ENCODE measurements at places on chromosomes 1 and 21.

- no peak for DNase-seq
These were observed 16.4 kb downstream of the HEYL start for GRCh38 chr1:39623053-39623452.

- no peak for DNase-seq
These were observed 31.4 kb downstream of the SZRD1 start for GRCh38 chr1:16398371-16398953.

GRCh38 chr1:157490467-157491165 is 61.7 kb downstream of the FCRL5 start:
- peak; percentile 62 for DNase-seq

- peak; percentile 69 for DNase-seq
These were observed 13.0 kb upstream of the KCNC4 start for GRCh38 chr1:110196917-110197765.

DNA sequence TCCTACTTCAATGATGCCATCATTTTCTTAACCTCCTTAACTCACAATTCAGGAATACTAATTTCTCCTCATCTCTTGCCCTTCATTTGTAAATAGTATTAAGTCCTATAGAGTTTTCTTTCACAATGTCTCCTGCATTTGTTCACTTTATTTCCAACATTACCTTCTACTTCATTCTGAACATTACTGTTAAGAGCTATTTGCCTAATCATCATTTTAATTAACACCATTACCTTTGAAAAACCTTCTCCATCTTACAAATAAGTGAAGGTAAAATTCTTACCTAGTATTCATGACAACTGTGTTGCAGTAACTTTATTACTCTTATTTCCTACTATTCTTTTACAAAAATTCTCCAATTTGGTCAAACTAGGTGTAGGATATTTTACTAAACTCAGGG is 137.7 kb downstream of the COQ8A start:
- no peak for DNase-seq

- DNase-seq = no peak
These were observed 27.0 kb downstream of the C2CD2 start for GRCh38 chr21:41926807-41927171.

DNA sequence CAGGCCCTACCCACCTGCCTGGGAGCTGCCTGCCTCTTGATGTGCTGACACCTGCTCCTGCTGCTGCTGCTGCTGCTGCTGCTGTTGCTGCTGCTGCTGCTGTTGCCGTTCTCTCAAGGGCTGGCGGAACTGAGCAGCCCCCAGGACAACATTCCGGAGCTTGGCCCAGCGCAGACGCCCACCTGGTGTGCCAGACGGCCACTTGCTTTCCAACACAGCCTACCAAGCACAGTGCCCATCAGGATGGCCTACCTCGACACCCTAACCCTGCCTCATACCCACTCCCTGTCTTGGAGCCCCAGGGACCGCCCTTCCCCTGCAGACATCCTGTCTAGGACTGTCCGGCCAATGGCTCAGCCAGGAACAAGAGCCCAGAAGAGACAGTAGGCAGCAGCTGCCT is 11.8 kb downstream of the DENND4B start:
- no peak for DNase-seq

DNA sequence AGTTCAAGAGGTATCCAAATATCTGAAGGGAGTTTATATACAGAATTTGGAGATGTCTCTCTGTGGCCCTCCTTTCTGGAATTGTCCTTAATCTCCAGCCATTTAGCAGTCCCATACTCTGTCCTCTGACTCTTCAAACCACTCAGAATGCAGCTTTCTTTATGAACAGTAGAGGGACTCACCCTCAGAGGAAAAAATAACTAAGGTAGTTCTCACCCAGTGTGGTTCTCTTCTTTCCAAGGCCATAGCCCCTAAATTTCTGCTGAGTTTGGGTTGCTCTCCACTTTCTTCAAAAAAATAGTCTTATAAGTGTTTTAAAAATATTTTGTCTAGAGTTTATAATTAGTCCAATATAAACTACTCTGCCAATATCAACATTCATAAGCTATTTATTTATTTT is 369.7 kb downstream of the MATN1 start:
- no peak for DNase-seq

DNA sequence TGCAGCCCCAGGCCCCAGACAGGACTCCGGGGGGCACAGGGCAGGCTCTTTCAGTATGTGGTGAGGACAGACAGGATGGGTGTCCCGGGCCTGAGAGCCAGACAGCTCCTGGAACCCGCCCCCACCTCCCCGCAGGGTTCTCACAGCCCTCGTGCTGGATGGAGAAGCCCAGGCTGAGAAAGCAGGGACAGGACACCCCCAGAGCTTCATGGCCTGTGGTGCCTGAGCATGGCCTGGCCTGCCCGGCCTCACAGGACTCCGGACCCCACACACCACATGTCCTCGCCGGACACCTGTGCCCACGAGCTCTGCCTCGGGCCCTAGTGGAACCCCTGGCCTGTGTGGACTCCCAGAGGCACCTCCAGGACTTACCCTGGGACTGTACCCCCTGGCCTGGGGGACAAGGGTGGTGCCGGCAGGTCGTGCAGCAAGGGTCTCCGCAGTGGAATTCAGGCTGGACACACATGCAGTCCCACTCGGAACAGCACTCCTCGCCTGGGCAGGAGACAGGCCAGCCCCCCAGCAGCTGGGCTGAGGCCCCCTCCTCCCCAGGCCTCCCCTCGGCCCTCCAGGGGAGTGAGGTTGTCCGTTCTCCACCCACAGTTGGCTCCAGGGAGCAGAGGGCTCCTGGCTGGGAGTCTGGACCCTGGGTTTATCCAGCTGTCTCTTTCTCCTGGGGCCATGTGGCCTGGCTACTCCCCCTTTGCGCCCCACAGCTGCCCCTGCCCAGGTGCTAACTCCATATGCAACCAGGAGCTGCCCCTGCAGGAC is 1.2 kb downstream of the TNFRSF18 start:
- no peak for DNase-seq

GRCh38 chr1:165898837-165899236 is 71.4 kb downstream of the UCK2 start:
- no peak for DNase-seq

DNA sequence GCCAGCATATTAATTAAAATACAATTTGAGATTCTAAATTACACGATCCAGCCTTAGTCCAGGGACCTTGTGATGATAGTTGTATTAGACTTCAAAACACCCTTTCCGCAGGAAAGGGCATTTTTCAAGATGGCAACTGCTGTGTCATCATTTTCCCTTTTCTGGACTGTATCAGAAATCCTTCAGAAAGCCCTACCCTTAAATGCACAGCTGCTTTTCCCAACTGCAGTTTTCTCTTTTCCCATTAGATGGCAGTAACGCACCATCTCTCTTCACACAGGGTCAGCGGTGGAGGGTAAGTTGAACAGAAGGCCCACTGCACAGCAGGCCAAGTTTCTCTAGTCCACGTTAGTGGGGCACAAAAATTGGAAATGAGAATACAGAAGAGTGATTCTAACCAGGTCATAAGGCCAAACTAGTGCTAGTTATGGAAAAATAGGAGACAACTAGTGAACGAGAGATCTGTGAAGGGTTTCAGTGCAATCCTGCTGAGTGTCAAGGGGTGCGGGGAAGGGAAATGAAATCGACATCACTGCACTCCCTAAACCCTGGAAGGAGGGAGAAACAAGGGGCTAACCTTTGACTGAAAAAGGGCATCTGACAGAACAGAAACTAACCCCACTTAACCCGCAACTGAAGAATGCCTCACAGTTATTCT is 22.1 kb upstream of the TDRD10 start:
- DNase-seq = peak; percentile 90

GRCh38 chr21:42760361-42760950 is 107.0 kb downstream of the PDE9A start:
- DNase-seq = no peak

DNA sequence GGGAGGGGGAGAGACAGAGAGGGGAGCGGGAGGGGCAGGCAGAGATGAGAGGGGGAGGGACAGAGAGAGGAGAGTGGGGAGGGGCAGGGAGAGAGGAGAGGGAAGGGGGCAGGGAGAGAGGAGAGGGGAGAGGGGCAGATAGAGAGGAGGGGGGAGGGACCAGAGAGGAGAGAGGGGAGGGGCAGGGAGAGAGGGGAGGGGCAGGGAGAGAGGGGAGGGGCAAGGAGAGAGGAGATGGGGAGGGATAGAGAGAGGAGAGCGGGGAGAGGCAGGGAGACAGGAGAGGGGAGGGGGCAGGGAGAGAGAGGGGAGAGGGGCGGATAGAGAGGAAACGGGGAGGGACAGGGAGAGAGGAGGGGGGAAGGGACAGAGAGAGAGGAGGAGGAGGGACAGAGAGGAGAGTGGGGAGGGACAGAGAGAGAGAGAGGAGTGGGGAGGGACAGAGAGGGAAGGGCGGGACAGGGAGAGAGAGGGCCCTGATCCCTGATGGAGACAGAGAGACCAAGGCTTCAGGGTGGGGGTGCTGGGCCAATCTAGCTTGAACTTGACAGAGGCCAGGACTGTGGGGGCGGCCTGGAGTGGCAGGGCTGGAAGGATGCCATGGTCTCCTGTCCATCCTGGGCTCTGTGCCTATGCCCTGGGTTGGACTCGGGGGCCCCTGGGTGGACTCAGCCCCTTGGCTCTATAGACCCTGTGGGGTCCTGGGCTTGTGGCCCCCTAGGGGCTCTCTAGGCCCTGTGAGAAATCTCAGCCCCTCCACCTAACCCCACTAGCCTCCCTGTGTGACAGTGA is 43.6 kb downstream of the DMRTB1 start:
- DNase-seq = no peak

DNA sequence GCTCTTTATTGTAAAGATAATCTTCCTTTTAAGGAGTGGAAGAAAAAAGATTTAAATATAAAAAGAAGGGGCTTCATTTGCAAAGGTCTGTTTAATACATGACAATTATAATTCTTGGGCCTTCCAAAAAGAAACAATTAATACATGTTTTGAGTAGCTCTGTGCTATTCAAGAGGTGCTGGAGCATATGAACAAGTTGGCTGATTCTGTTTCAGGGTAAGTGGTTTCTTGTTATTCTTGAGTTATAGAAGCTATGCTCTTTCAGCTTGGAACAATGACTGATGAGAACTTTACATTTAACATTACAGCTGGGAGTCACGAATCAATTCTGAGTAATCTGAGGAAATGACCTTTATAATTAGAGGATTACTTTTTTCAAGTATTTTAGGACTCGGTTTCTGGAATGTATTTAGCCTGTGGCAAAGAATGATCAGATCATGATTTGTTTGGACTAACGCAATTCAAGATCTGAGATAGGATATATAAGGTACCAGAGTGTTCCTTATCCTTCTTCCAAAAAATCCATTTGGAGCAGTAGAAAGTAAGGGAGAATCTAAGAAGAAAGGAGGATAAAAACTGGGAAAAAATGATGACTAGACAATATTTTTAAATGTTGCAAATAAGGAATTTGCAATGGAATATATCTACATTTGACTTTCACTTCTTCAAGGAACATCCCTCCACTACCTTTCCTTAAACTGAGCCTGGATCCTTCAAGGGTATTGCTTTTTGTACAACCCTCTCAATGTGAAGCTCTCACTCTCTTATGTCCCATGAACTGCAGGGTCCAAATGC is 77.1 kb upstream of the KCTD3 start:
- DNase-seq = no peak

DNA sequence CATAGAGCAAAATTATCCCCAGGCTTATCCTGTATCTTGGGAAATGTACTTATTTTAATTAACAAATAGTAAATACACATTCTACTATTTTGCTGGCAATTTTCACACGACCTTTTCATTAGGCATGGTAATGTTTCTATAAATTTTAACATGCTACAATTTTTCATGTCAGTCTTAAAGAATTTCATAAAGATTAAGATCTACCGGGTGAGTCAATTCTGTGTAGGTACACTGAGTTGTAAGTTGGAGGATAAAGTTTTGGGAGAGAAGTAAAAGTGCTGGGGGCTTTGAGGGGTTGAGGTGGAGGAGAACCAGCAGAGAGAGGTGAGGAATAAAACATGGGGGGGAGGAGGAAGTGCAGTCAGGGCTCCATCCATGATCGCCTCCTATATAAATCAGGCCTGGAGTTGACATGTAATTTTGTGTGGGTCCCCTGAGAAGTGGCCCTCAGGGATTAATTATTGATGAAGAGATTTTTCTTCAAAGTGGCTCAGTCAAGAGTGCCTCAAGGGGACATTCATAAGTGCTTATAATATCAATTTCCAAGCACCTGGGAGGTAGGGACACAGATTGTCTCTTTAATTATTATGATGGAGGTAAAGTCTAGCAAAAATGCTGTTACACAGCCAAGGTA is 7.2 kb downstream of the DPYD start:
- DNase-seq = no peak

DNA sequence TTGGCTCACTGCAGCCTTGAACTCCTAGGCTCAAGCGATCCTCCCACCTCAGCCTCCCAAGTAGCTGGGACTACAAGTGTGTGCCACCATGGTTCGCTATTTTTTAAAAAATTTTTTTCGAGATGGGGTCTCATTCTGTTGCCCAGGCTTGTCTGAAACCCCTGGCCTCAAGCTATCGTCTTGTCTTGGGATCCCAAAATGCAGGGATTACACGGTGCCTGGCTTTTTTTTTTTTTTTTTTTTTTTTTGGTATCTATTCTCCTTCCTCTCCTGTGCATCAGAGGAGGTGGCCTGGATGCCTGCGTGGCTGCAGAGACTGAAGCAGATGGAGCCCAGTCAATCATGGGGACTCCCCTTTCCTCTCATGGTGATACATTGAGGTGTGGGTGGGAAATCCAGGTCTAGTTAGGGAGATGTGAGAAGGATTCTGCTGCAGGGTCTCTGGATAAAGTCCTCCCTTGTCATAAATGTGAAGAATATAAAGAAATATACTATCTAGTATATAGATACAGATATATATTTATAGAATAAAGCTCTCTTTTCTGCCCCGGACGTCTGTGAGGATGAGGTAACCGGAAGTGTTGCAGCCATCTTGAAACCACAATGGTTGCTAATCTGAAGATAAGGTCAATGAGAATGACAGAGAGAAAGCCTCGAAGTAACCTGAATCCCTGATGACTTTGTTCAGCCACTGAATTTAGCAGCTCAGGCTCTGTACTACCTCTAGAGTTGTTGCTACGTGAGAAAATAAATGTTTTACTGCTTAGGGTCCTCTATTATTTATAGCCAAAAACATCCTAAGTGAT is 19.5 kb upstream of the RGSL1 start:
- DNase-seq = no peak

DNA sequence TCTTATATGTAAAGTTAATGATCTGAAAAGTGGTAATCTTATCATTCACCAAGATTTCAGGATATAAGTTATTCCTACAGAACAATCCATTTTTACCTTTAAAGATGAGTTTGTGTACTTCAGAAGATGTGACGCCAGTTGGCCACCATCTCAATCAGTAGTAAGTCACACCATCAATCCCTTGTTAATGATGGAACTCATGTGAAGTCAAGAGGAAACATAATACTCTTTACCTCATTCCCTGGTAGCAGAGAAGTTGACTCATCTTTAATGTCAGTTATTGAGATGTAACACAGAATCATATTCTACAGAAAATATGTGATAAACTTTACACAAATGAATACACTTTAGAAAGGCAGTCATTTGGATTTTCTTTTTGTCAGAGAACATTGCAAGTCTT is 38.2 kb downstream of the MRPL39 start:
- DNase-seq = no peak

GRCh38 chr1:234980291-234980644 is 148.4 kb downstream of the TOMM20 start:
- no peak for DNase-seq

- DNase-seq = no peak
These were observed 273 bp downstream of the BMP8B start for GRCh38 chr1:39788426-39788757.
